ENCODE measurements at places on chromosomes 2 and 18.

DNA sequence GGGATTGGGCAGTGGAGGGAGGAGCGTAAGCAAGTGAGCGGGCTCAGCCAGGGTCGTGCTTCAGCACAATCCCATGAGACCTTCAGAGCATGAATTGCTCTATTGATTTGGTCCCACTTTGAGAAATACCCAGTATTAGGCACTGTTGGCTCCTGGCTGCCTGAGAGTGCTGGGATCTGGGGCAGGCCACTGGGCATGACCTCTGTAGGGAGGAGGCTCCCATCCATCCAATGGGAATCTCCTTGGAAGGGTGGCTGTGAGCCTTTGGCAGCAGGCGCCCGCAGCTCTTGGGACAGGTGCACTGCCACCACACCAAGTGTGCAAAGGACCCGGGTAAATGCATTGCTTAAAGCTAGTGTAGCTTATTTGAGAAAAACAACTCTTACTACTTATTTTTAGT lies 137.5 kb downstream of the LDLRAD4 start:
- DNase-seq = no peak

DNA sequence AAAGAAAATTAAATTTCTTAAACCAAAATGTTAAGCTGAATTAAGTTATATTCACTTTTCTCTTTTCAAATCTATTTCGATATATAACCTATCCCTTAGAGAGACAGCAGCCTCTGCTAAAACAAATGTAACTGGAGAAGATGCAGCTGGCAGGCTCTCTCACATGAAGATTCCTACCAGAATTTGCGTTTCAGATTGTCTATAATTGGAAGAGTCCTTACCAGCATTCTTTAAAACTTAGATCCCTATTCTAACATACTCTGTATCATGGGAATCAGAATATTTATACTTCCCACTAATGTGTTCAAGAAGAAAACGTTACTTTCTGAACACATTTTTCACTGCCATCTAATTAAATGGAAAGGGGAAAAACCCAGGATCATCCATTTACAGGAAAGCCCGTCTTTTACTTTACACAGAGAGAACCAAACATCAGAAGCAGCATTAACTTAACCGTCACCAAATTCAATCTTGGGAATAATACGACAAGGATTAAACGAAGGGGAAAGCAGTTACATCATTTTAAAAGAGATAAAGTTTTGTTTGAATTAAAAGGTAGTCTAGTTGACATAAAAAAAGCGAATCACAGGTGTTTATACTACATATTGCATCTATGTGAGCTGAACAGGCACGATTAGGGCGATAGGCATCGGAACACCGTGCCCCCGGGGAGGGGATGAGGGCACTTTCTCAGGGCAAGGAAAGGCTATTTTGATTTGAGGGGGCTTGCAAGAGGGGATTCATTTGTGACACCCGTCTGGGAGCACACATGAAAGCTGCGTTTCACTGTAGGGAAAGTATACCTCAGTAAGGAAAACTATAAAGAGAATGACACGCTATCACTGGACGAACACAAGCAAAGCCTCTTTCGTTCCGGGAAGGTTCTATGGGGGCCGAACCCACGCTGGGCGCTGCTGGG lies 1.3 kb downstream of the PTPN2 start:
- no peak for DNase-seq

GRCh38 chr18:2657788-2658458 lies 2.4 kb downstream of the SMCHD1 start:
- no peak for DNase-seq

DNA sequence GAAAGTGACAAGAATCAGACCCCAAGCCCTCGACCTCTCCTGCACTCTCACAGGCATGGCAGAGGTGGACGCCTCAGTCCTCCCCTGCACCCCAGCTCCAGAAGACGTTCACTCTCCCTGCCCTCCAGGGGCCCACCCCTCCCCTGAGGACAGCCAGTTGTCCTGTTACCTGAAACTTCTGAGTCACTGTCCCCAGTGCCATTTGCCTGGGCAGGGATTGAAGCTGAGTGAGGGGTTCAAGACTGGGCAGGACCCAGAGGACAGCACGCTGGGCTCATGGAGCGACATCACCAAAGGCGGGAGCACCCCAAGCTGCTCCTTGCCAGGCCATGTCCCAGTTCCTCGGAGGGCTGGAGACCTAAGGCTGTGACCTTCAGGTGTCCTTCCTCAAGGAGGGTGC lies 34.2 kb upstream of the COL6A3 start:
- DNase-seq = no peak

DNA sequence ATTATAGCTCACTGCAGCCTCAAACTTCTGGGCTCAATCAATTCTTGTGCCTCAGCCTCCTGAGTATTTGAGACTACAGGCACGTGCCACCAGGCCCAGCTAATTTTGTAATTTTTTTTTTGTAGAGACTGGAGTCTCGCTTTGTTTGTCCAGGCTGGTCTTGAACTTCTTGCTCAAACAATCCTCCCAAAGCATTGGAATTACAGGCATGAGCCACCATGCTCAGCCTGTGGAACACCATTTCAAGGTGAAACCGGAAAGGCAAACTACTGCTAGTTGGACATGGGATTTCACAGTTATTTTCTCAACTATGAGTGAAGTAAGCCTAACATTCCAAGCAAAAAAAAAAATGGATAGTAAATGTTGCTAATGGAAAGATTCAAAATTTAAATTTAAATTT lies 20.9 kb upstream of the TGIF1 start:
- DNase-seq = no peak

Data from effector CD8-positive, alpha-beta T cell (primary cell).